ENCODE measurements at places on chromosomes 1 and 21.

DNA sequence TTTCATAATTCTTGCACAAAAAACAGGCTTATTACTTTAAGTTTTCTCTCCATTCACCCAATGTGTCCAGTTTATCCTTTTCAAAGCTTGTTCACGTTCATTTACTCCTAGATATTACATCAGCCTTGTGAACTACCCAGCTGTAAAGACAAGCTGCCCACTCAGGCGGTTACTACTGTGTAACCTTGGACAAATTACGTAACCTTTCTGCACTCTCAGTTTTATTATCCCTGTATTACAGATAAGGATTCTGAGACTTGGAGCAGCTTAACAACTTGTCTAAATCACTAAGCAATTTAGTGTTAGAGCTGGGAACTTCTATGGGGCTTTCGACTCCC is 20.5 kb upstream of the LPAR3 start:
- peak; percentile 32 for DNase-seq

DNA sequence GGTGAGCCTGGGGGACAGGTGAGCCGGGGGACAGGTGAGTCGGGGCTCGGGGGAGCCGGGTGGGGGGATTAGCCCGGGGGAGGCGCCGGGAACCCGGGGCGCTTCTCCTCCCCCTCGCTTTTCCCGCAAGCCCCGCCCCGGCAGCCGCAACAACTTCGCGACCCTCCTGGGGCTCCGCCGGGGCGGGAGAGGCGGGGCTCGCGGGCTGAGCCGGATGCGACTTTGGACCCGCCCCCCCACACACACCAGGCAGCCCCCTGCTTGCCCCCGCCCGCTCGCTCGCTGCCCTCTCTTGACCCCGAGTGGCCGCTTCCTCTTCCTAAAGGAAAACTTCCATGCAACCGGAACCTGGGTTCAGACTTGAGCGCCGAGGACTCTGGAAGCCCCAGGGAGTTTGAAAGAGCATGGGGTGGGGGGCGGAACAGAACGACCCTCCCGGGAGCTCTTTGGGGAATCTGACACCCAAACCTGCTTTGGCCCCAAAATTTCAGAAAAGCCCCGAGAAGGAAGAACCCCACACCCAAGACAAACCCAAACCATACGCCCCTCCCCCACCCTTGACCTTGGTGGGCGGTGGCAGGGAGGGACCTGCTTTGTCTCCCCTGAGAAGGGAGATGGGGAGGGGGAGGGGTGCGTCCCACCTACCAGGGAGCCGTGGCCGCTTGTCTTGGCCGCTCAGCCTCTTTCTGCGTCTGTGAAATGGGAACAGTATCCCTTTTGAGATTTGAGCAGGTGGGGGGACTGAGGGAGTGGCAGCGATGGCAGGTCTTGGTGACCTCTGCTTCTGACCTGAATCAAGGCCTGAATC is 550 bp downstream of the ARHGEF16 start:
- DNase-seq: peak; percentile 66

DNA sequence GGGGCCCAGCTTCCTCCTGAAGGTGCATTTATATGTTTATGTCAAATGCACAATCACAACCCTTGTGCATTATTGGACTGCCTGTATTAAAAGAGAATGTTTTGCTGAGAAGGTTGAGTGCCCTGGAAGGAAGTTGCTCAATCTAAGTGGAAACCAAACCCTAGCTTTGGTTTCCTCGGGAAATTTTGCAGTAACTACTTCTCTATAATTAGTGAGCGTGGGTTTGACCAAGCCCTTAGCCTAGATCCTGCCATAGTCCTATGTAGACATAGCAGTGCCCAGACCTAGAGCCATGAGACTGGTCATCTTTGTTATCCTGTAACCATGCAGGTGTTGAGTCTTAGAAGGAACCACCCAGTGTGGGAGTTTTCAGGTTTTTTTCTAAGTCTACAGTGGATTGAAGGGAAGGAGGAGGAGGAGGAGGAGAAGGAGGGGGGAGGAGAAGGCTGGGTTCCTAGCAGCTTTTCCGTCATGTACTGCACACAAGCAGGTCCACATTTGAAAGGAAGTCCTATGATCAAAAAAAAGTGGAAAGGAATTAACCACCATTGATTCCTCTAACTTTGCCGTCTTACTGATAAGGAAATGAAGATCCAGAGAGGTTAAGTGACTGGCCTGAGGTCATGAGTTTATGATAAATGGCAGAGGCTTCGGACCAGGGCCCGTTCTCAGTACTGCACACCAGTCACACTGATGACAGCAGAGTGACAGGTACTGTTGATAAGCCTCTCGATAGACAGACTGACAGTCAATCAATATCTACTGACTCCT is 72.2 kb upstream of the LYST start:
- DNase-seq: no peak

DNA sequence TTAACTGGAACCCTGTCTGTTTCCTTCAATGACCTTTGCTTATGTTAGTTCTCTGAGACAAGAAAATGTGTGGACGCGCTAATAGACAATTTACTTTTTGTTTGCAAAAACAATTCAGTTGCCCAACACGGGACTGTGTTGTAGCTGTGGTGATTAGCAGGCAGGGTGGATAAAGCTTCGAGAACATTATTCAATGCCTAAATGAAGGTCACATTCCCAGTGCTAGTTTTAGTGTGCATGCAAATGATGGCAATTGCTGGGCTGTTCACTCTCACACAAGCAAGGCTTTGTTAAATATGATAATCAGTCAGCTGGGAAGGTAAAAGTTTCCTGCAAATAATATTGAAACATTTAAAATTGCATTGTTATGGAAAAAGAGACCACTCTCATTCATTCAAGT is 188.4 kb downstream of the BACH1 start:
- peak; percentile 20 for DNase-seq

DNA sequence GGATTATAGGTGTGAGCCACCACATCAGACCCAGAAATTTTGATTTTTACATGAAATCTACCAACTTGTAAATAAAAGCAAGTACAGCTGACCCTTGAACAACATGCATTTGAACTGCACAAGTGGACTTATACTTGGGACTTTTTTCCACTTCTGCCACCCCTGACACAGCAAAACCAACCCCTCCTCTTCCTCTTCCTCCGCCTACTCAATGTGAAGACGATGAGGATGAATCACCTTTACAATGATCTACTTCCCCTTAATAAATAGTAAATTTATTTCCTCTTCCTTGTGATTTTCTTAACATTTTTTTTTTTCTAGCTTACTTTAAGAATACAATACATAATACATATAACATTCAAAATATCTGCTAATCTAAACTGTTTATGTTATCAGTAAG is 17.5 kb upstream of the YRDC start:
- DNase-seq: no peak

DNA sequence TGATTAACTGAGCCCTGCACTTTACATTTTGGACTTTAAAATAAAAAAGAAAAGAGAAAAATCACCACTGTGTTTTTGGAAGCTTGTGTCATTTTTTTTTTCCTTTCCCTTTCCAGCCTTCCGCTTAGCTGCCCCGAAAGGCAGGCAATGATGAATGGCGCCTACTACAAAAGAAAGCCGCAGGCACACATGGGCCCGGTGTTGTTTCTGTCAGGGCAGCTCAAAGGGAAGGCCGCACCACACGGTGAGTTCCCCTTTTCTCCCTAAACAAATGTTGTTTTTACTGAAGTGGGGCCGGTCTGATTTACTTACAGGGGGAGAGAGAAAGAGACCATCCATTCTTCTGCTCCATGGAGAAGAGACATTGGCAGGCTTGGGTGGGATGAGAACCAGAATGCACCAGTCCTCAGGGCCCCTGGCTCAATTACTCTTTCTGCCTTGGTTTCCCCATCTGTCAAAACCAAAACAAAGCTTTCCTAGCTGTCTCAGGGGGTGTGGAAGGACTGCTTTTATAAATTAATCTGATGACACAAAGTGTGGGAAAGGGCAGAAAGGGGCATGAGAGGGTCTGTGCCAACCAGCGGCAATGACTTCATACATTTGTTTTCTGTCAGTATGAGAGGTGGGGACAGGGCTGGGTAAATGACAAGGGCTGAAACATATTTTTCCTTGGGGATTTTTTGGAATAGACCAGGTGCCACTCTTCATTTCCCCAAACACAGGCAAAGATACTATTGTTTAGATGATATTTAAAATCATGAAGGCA is 91.4 kb upstream of the PLXNA2 start:
- no peak for DNase-seq

Data from NCI-H1417 (cell line).